NCI-H446 treated with DMSO at 0.1 percent for 48 hours (cell line): ENCODE measurements at places on chromosomes 3 and 15.

DNA sequence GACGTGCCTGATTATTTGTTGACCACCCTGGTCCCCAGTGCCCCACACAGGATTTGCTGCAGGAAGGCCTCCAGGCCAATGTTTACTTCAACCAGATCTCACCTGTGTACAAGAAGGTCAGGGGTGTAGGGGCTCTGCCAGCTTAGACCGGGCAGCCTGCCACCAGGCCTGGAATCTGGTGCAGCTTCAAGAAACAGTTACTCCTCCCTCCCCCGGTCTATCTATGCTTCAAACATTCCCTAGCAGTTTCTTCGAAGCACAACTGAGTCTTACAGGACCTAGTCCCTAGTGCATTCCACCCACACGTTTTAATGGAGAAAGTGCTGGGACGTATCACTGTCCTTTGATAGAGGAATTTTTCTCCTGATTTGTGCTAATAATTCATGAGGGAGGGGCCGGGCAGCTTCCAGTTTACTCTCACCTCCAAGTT lies 8.0 kb downstream of the SH3BP5 start:
- DNase-seq = no peak

GRCh38 chr3:148221303-148221702 lies 476.4 kb upstream of the AGTR1 start:
- no peak for DNase-seq

DNA sequence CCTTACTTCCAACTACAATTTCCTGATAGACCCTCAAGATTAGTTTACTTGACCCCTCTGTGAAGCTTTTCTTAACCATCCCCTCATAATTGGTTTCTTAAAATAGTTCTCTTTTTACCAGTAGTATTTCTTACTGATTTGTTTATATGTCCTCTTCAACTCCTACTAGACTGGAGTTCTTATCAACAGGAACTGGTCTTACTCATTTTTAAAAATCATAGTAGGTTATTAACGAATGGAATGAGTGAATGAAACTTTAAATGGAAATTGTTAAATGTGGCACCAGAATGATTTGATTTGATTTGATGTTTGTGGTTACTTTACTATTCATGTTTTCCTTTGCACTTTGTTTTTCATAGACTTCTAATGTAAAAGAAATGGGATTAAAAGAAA lies 91.5 kb downstream of the NEO1 start:
- no peak for DNase-seq

DNA sequence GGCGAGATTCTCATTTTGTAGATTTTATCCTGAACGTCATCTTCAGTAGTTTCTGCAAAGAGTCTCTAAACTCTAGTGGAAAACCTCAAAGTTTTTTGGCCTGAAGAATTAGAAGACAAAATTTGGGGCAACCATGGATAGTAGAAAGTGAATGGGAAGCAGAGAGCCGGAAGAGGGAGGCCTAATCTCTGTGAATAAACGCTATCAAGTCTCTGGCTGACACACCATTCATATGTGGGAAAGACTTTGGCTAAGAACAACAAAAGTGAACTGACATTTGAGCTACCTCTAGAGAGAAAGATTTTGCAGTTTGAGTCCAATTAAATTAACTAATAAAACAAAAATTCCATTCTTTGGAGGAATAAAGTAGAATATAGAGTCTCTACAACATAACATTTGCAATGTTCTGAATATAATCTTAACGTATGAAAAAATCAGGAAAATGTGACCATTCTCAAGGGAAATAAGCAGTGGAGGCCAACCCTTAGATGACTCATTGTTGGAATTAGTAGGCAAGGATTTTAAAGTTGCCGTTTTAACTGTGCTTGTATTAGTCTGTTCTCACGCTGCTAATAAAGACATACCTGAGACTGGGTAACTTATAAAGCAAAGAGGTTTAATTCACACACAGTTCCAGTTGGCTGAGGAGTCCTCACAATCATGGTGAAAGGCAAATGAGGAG lies 184.6 kb downstream of the C3orf38 start:
- no peak for DNase-seq

GRCh38 chr15:35197306-35197705 lies 112.2 kb upstream of the NANOGP8 start:
- DNase-seq = no peak

DNA sequence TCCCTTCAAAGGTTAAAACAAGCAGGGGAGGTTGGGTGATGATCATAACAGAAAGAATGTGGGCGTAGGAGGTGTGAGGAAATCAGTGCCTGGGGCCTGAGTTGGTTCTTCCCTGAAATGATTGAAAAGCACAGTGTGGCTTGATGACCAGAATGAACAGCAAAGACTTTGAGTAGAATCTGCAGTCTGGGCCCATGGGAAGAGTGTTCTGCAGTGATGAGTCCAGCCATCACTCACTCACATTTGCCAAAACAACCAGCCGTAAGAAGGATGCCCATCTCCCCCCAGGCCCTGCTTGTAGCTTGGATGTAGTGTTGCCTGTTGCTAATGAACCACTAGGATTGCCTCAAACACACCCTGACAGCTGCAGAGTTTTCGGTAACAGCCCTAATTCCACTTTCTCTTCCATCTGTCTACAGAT lies 67.9 kb downstream of the VGLL3 start:
- no peak for DNase-seq

DNA sequence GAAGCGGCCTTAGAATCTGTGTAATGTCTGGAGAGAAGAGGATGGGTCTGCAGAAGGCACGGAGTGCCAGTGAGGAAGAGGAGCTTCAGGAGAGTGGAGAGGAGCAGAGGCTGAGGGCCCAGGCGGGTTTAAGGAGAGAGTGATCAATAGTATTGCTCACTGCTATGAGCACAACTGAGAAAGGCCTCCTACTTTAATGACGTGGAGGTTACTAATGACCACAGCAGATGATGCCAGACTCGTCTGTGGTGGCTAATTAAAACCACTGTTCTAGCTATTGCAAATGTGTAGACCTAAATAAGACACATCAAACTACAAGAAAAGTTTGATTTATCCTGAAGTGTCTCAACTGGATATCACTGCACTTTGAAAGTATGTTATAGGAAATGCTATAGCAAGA lies 33.2 kb downstream of the MTMR10 start:
- no peak for DNase-seq

GRCh38 chr3:133295944-133296917 lies 103.6 kb upstream of the BFSP2 start:
- no peak for DNase-seq

DNA sequence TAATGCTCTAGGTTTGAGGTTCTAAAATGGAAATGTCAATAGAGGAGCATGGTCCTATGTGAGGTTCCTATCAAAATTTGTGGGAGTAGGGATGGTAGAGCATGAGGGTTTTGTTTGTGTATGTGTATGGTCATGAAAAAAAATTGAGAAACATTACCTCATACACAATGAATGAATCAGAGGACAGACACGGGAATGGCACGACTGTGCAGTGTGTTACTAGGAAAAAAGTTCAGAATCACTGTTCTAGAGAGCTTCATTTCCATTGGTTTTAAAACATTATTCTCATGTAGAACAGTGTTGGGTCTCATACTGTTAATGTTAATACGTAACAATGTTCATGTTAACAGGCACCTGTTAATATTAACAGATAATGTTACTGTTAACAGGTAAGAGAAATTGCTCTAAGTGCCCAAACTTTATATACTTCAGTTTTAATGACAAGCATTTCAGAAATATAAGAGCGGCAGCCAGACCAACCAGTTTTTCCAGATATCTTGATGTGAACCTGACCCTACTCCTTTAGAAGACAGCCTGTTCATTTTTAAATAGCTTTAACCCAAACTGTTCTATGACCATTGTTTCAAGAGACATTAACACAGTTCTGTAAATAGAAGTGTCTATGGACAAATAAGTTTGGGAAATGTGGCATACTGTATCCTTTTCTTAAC lies 48.0 kb downstream of the SLC15A2 start:
- no peak for DNase-seq

- no peak for DNase-seq
Observed at GRCh38 chr3:43997788-43998369, 243.8 kb upstream of the TOPAZ1 start.

GRCh38 chr3:6825524-6825923 lies 35.4 kb upstream of the GRM7 start:
- peak; percentile 12 for DNase-seq

DNA sequence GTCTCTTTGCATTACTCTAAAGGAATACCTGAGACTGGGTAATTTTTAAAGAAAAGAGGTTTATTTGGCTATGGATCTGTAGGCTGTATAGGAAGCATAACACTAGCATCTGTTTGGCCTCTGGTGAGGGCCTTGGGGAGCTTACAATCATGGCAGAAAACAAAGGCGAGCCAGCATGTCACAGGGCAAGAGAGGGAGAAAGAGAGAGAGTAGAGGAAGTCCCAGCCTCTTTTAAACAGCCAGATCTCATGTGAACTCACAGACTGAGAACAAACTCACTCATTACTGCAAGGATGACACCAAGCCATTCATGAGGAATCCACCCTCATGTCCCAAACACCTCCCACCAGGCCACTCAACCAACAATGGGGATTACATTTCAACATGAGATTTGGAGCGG lies 974.6 kb downstream of the FHIT start:
- no peak for DNase-seq

GRCh38 chr3:73215901-73216300 lies 154.4 kb downstream of the EBLN2 start:
- DNase-seq = no peak

- DNase-seq = no peak
Observed at GRCh38 chr3:173214576-173214975, 73.5 kb upstream of the SPATA16 start.

DNA sequence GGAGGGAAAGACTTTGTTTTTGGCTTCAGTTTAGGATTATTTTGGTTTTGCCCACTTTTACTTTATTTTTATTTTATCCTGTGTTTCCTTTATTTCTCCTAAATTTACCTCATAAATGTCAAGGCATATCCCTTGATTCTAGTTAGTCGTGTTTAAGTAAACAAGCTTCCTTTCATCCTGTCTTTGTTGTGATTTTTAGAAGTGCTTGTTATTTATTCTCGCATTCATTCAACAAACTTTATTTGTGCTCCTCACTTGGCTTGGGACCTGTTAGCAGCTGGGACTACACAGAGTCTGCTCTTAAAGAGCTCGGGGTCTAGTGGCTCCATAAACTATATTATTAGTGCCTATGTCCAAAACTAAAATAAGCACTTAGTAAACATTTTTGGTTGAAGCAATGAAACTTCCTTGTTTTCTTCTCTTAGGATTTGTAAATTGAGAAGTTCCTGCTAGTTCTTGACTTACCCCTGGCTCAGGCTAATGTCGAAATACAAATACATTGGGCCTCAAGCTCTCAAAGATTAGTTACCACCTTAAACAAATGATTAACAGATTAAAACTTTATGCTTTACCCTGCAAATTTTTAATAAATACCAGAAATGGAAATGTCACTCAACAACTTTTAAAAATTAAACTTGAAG lies 19.0 kb upstream of the DMXL2 start:
- DNase-seq = no peak

GRCh38 chr3:19645093-19645492 lies 288.9 kb downstream of the EFHB start:
- DNase-seq = no peak

DNA sequence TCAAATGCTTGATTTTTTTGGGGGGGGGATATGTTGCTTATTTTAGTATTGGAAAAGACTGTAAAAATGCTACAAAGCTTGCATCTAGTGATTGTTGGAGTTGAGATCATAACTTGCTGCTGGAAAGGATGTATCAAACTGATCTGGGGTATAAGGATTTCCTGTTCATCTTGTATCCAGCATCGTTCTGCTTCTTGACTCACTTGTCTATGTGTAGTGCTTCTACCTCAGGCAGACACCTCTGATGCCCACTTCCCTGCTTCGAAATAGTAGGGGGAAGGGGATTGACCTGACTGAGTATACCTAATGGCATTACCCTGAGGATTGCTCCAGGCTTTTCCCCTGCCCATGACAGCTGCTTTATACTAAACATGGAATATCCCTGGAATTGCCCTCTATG lies 42.7 kb downstream of the STT3B start:
- no peak for DNase-seq

DNA sequence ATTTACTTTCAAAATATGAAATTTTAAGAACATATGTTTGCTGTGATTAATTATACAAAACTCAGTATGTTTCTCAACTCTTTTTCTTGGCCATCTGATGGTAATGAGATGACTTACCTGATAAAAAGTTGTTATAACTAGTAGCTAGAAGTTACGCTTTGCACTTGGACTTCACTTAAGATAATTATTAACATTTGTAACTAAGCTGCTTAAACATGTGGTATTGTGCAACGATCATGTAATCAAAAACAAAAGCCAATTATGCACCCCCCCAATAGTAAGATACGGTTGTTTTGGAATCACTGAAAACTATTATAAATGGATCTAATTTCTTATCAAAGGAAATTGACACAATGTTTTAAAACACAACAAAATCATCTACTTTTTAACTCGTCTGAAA lies 342.9 kb downstream of the CNTN3 start:
- no peak for DNase-seq

DNA sequence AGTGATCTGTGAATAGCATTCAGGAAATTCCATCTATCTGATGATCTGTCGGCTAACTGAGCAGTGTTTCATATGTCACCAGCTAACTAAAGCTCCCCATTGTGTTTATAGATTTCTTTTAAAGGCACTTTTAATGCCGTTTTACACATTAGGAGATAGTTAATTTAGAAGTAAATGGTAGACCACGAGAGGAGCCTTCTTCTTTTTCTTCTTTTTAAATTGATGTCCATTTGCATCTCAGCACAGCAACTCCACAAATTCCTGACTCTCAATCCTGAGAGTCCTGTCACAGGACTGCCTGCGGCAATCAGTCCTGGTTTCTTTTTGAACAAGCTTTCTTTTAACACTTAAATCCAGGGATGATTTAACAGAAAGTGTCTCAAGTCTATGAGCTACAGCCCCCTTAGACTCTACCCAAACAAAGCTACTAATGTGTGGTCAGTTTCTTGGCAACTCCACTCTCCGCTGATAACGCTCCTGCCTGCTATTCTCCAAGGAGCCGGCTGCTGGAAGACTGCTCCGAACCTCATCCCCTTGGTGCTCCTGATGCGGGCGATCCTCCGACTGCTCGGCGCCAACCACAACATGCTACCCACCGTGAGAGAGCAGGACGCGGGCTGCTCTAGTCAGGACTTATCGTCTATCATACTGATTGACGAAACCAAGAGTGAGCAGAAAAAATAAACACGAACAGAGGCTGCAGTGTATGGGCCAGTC lies 421.4 kb downstream of the MECOM start:
- DNase-seq = no peak

- DNase-seq = no peak
Observed at GRCh38 chr3:49724586-49724985, 835 bp upstream of the GMPPB start.

DNA sequence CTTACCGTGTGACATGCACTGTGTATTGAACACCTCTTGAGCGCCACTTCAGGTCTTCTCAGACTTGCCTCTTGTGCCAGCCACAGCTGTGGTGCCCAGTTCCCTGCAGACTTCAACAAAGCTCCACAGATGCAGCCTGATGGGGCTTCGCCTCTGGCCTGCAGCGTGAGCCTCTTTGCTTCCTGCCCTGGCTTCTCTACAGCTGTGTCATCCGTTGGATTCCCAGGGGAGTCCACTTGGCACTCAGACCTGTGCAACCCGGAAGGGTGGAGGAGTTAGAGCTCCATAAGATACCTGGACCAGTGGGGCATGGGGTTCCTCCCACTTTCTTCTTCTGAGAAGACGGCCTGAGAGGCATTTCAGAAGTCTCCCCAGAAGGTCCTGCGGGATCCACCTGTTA lies 57.7 kb upstream of the BNIP2 start:
- DNase-seq = no peak
